ENCODE measurements at places on chromosomes 13 and 19. TPM values are rescaled to one million over a fixed set of nuclear protein-coding genes. Genes with fewer than 3 reads are reported as not detected.

Gene GJA3
- total RNA-seq, result not detected

Gene STARD13
- total RNA-seq, result 59.2 TPM

Gene OLFM4
- total RNA-seq, result 0.13 TPM

Gene LAIR1
- total RNA-seq, result 7.6 TPM

Gene MEIS3
- 29.8 TPM for total RNA-seq

Gene GPR108
- total RNA-seq, result 42.6 TPM

- no peaks in the 10 kb centered on the region for H3K27me3 ChIP-seq
- no peaks in the 10 kb centered on the region for H3K4me1 ChIP-seq
- no peak for DNase-seq
- H3K27ac ChIP-seq, result no peak overlapping the region
Observed at GRCh38 chr13:49421391-49421790, 22.5 kb downstream of the CAB39L start.

- DNase-seq, result no peak
- no peaks in the 10 kb centered on the region for H3K27me3 ChIP-seq
- peaks cover 15% of the 10 kb centered on the region for H3K4me1 ChIP-seq
- no peak overlapping the region for H3K4me3 ChIP-seq
Observed at GRCh38 chr13:112947796-112948195, 21.2 kb upstream of the MCF2L start.

- H3K36me3 ChIP-seq, result no peaks in the 10 kb centered on the region
- H3K4me1 ChIP-seq, result peaks cover 19% of the 10 kb centered on the region
- DNase-seq, result no peak
- peaks cover 27% of the 10 kb centered on the region for H3K27me3 ChIP-seq
- peak overlapping the region; percentile 12 for H3K4me3 ChIP-seq
Observed at GRCh38 chr19:39497996-39498797, 550 bp upstream of the DLL3 start.

DNA sequence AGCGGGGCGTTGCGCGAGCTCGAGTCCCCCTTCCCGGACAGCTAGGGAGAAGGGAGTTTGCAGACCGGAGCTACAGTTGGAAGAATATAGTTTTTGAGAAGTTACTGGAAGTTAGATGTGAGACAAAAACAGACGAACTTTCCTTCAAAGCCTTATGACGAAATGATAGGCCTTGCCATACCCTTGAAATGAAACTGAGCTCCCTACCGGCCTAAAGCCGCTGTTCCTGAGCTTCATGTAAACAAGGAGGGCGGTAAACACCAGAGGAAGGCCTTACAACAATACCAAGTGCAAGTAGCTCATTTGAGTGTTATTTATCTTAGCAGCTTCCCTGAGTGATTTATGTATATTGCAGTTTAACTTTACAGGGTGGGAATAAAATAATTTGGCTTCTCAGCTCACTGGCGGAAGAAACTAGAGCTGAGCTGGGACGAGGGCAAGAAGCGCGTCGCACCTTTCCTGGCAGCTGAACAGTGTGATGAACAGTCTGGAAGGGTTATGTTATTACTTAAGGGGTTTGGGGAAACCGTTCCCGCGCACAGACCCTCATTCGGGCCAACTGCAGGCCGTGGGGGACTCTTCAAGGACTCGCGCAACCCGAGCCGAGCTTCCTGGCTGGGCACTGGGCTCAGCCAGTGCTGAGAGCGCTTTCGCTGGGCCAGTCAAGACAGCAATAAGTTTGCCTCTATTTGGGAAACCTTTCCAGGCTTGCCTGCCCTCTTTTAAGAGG, 111.2 kb downstream of the KCNRG start:
- peaks cover 21% of the 10 kb centered on the region for H3K4me1 ChIP-seq
- DNase-seq, result no peak
- peaks cover 3% of the 10 kb centered on the region for H3K36me3 ChIP-seq
- peaks cover 41% of the 10 kb centered on the region for H3K27me3 ChIP-seq

DNA sequence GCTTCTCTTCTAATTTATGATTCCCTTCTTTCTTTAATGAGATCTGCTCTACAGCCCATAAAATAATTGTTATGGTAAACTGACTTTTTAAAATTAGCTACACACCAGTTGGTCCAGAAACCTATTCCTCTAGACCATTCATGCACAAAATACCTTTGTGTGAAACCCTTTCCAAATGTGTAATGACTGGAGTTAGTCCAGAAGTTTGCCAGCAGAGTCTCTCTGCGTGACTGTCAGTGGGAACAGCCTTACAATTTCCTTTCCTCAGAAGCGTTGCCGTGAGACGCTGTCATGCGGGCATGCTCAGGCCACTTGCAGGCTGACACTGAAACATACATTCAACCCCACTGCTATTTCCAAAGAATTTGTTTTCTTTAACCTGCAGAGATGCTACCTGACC, 965.2 kb downstream of the PCDH9 start:
- H3K27me3 ChIP-seq, result no peaks in the 10 kb centered on the region
- no peaks in the 10 kb centered on the region for H3K36me3 ChIP-seq
- no peak overlapping the region for H3K4me3 ChIP-seq
- DNase-seq, result no peak
- no peak overlapping the region for H3K27ac ChIP-seq

DNA sequence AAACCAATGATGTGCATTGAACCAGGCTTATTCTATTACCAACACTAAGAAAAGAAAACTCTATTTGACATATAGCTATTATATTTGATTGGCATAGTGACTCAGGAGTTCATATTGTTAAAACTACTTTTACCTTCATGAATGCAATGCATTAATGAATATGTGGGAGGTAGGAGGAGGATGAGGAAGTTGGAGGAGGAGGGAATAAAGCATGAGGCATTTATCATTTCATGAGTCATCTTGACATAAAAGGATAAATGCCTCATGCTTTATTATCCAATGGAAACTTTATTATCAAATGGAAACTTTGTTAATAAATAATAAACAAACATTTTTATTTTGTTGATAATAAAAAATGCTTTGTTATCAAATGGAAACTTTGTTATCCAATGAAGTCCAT, 116.5 kb downstream of the SPRY2 start:
- H3K36me3 ChIP-seq, result no peaks in the 10 kb centered on the region
- H3K27ac ChIP-seq, result no peak overlapping the region
- DNase-seq, result no peak
- no peak overlapping the region for H3K4me3 ChIP-seq
- H3K27me3 ChIP-seq, result no peaks in the 10 kb centered on the region

GRCh38 chr13:73590795-73591194, 532.0 kb downstream of the KLF5 start:
- H3K27me3 ChIP-seq, result no peaks in the 10 kb centered on the region
- H3K4me1 ChIP-seq, result no peaks in the 10 kb centered on the region
- H3K4me3 ChIP-seq, result no peak overlapping the region

GRCh38 chr19:7655581-7655980, 13.3 kb upstream of the RETN start:
- no peak overlapping the region for H3K27ac ChIP-seq
- no peak for DNase-seq
- H3K4me3 ChIP-seq, result no peak overlapping the region
- peaks cover 8% of the 10 kb centered on the region for H3K4me1 ChIP-seq
- H3K36me3 ChIP-seq, result no peaks in the 10 kb centered on the region

DNA sequence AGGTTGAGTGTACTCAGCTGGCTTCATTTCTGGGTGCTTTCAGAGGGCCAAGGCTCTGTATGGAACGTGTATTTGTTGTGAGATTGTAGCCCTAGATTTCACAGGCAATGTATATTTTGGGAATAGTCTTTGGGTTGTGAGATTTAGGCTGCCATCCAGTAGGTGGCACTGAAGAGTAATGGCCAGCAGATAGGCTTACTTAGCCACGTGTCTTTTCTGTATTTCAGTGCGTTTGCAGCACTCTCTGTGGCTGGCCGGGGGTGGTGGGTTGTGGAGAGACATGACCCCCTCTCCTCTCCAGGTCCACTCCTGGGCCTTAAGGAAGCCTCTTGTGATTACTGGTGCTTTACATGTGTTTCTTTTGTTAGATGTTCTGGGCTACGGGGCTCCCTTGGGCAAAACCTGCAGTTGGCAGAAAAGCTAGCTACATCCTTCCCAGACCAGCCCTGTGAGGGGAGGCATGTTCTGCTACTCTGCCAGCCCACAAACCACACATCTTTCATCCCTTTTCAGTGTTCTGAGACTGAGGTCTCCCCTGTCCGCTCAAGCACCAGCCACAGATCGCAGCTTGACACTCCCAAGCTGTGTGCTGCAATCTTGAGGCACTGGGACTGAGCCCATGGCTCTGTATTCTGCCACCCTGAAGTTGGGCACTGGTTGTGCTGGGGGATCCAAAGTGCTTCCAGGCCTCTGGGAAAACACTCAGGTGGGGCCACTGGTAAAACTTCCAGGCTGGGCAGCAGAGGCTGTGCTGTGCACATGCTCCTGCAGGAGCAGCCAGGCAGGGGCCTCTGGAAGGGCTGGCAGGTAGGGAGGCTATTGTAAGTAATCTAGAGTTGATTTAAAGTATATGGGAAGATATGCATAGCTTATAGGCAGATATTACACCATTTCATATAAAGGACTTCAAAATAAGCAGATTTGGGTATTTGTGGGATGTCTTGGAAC, 1096.8 kb upstream of the PCDH20 start:
- no peaks in the 10 kb centered on the region for H3K4me1 ChIP-seq
- no peaks in the 10 kb centered on the region for H3K27me3 ChIP-seq
- no peak for DNase-seq
- H3K36me3 ChIP-seq, result no peaks in the 10 kb centered on the region
- H3K27ac ChIP-seq, result no peak overlapping the region

DNA sequence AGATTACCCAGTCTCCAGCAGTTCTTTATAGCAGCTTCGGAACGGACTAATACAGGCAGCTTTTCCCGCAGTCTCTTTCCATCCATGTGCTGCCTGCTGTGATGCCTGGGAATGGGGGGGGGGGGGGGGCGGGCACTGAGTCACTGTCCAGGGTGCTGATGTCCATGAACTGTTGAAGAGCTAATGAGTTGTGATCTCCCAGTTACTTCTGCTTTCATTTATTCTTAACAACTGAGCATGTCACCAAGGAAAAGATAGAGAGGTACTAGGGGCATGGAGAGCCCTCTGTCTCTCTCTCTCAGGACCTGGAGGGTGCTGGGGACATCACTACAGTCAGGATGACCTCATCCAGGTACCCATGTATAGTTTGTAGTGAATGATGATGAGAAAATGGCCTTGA, 20.3 kb upstream of the CEACAM1 start:
- no peak overlapping the region for H3K4me3 ChIP-seq
- H3K27me3 ChIP-seq, result no peaks in the 10 kb centered on the region
- no peaks in the 10 kb centered on the region for H3K4me1 ChIP-seq
- no peak overlapping the region for H3K27ac ChIP-seq
- no peaks in the 10 kb centered on the region for H3K36me3 ChIP-seq

DNA sequence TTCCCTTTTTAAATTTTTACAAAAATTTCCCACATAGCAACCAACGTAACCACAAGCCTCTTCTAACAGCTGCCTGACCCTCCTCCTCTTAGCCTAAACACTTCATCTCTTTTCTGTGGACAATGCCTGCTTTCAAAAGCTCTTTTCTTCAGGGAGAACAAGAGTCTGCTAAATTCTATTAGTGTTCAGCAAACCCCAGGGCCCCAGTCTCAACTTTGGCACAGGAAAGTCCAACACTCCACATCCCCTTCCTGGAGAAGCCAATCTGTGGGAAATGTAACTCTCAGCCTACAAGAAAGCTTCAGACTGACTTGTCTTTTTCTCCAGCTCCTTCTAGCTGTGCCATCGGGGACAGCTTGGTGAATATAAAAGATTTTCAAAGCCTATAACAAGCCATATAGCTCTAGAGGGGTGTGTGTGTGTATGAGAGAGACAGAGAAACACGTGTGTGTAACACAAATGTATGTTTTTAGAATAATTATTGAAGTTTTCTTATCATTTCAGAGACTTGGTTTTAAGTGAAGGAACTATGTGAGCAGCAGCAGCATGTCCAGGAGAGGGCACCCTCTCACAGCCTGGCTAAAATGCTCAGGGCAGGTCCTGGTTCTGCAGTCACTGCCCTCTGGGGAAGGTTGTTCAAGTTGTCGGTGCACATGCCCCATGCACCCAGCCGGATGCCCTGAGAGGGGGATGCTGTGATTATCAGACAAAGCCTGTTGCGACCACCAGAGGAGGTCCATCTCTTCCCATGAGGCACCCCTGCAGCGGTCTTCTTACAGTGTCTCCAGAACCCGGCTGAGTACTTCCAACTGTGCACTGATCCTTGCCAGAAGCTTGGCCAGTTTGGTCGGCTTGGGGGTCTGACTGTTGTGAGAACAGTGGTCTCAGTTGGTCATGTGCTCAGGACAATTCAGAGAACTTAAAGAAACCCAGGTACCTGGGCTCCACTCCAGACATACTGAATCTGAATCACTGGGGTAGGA, 34.4 kb downstream of the CCDC70 start:
- H3K4me3 ChIP-seq, result no peak overlapping the region
- DNase-seq, result no peak
- no peaks in the 10 kb centered on the region for H3K36me3 ChIP-seq
- no peaks in the 10 kb centered on the region for H3K4me1 ChIP-seq
- no peak overlapping the region for H3K27ac ChIP-seq

DNA sequence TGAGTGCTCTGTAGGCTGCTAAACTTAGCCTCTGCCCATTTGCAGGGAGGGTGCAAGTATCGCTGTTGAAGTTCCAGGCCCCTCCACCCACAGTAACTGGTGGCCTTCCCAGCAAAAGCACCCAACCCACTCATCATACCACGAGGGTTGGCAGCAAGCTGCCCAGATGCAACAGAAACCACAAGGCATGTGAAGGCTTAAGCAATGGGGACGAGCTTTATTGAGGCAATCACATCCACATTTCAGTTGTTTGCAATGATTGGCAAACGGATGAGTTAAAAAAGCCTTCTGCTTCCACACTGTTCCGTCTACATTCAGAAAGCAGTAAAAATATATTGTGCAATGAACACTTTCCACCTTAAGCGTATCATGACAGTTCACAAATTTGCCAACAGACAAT, 10.3 kb downstream of the GJB6 start:
- H3K27ac ChIP-seq, result no peak overlapping the region
- DNase-seq, result no peak
- H3K4me1 ChIP-seq, result no peaks in the 10 kb centered on the region

- no peak overlapping the region for H3K4me3 ChIP-seq
- no peaks in the 10 kb centered on the region for H3K36me3 ChIP-seq
- no peak overlapping the region for H3K27ac ChIP-seq
- no peak for DNase-seq
Observed at GRCh38 chr13:36395280-36395679, 37.0 kb upstream of the CCNA1 start.

DNA sequence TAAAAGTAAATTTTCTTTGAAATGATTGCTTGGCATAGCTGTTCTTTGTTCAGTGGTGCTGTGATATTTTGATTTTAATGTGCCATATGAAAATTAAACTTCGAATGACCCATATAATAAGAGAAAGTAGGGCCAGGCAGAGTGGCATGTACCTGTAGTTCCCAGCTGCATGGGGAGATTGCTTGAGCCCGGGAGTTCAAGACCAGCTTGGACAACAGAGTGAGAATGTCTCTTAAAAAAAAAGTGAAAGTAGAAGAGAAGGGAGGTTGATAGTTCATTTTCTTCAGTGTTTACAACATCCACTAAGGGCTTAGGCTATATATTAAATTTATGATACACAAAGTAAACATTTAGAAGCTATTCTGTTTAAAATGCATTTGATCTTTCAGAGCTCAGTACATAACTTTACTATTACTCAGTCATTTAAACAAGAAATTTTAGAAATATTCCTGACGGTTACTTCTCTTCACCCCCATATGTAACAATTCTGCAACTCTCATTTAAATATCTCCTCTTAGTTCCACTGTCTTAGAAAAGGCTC, 17.2 kb upstream of the RFC3 start:
- no peaks in the 10 kb centered on the region for H3K36me3 ChIP-seq
- no peak overlapping the region for H3K4me3 ChIP-seq
- H3K27ac ChIP-seq, result no peak overlapping the region
- H3K4me1 ChIP-seq, result peaks cover 16% of the 10 kb centered on the region
- DNase-seq, result no peak
- no peaks in the 10 kb centered on the region for H3K27me3 ChIP-seq

All from esophagus muscularis mucosa (tissue), 4 donors.